ENCODE measurements at places on chromosomes 2 and 18.

GRCh38 chr18:51617167-51617566, 419.7 kb upstream of the MEX3C start:
- DNase-seq: no peak

DNA sequence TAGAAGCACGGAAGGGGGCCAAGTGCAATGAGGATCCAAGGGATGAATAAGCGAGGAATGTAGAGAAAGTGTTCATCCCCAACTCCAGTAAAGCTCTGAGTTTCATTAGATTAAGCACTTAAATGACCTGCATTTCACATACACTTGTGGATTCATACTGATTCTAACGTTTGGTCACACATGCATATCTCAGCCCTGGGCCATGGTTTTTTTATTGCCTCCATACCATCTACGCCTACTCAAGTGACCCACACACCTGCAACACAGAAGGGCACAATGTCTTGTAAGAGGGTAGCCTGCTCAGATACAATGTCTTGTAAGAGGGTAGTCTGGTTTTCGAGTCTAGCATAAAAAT, 566 bp upstream of the MRPS5 start:
- DNase-seq: no peak

- DNase-seq: no peak
Observed at GRCh38 chr2:39153312-39153711, 32.5 kb upstream of the SOS1 start.

DNA sequence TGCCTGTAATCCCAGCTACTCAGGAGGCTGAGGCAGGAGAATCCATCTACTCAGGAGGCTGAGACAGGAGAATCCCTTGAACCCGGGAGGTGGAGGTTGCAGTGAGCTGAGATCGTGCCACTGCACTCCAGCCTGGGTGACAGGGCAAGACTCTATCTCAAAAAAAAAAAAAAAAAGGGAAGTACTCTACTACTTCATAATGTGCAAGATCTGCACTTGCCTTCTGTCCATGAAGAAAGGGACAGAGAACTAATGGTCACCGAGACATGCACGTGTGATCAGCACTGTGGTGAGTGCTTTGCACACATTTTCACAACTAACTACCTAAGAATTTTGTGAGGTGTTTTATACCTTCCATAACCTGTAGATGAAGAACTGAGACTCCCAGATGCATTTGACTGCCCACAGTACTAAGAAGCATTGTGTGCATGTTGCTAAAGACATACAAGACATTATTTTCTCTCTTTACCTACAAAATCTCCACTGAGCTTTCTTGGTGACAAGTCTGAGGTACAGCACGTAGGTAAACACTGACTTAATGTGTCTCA, 784.8 kb upstream of the ID2 start:
- no peak for DNase-seq

DNA sequence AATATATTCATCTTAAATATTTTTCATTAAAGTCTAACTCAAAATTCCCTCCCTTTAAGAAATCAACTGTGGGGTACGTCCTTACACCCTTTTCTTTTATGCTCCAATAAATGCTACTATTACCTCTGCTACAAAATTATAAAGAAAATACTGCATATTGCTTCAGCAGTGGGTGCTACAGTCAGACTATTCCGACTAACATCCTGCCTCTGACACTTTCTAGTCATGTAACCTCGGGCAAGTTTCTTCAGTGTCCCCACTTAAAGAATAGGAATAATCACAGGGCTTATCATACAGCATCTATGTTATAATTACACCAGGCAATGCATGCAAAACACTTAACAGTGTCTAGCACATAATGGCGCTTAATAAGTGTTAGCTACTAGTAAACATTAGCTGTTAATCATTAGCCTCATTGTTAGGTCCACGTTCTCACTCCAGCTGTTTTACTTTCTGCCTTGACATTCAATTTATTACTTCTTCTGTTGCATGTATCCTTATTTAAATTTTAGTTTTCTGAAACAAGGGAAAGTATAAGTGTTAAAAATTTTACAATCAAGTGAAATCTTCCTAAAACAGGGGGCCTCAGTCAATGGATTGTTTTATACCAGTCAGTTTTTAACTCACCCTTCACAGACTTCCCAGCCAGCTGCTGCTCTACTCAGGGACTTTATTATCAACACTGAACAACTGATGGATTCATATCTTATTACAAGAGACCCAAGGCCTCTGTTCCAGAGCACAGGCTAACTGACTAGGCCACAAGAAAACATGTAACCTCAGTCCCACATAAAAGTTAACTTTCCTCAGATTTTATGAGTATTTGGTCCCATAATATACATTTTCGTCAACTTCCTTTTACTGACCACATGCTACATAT, 54.0 kb downstream of the CLASP1 start:
- DNase-seq: no peak

DNA sequence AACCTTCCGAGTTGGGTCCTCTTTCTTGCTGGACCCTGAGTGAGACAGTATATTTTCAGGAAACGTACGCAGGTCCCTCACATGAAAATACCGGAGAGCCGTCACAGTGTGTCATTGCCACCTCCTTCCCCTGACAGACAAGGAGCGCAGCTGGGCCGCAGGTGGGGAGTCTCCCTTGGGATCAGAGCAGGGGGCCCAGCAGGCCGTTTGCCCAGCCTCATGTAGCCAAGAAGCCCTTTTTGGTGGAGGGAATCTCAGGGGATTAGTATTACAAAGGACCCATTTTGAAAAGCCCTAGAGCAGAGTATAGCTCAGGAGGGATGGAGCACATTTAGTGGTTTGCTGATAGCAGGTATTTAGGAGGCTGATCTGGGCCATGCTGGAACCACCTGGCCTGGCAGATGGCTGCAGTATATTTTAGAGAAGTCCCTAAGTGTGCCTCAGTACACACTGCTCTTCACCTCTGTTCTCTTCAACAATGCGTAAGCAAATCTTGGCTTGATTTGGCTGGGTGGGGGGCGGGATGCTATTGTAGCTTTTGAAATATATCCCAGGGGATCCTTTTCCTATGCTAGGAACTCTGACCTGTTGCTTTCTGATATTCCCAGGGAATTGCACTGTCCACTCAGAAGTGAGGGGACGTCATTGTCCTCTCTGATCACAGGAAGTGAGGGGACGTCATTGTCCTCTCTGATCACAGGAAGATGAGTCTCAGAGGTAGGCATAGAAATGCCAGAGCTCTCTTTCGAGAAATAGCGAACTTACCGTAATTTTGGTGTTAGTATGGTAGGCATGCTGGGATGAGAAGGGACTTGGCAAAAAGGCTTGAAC, 171.9 kb downstream of the HRH4 start:
- DNase-seq: no peak

DNA sequence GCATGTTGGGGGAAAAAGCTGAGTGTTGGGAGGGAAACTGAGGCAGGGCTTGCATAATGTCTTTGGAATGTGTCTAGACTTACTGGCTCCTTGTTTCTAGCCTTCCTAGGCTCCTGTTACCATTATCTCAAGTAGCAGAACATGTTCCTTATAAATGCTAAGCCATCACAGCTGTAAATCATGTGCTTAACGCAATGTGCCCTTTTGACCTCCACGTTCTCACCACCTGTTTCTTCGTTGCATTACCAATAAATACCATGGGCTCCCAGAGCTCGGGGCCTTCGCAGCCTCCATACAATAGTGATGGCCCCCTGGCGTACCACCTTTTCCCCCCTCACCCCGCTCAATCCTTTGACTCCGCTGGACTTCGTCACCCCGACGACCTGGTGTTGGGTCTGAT, 54.0 kb upstream of the CWC22 start:
- DNase-seq: no peak

- no peak for DNase-seq
Observed at GRCh38 chr2:69177785-69178636, 165.0 kb downstream of the ANTXR1 start.

DNA sequence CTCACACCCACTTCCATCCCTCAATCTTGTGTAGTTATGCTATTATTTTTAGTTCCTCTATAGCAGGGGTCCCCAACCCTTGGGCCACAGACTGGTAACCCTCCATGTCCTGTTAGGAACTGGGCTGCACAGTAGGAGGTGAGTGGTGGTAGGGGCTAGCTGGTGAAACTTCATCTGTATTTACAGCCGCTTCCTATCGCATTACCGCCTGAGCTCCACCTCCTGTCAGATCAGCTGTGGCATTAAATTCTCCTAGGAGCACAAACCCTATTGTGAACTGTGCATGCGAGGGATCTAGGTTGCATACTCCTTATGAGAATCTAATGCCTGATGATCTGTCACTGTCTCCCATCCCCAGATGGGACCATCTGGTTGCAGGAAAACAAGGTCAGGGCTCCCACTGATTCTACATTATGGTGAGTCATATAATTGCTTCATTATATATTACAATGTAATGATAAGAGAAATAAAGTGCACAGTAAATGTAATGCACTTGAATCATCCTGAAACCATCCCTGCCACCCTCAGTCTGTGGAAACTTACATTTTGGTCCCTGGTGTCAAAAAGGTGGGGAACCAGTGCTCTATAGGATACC, 1.6 kb upstream of the RAB11FIP5 start:
- DNase-seq: no peak

DNA sequence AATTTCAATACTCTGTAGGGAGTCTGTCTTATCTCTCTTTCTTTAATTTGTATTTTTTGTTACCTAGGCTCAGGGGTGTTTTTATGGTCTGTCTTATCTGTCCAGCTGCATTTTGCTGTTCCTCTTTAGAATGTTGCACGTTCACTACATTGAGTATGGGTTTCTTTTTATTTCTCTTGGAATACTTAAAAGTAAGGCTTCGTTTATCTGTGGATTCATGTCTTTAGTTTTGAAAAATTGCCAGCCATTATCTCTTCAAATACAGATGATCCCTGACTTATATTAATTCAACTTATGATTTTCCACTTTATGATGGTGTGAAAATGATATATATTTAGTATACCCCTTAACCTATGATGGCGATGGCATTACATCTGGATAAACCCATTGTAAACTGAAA, 26.9 kb downstream of the CARF start:
- no peak for DNase-seq

- no peak for DNase-seq
Observed at GRCh38 chr18:64986906-64987495, 763.8 kb upstream of the CDH7 start.

- no peak for DNase-seq
Observed at GRCh38 chr18:24992491-24992890, 359.5 kb downstream of the ZNF521 start.

- no peak for DNase-seq
Observed at GRCh38 chr2:54377901-54378493, 78.1 kb upstream of the SPTBN1 start.

DNA sequence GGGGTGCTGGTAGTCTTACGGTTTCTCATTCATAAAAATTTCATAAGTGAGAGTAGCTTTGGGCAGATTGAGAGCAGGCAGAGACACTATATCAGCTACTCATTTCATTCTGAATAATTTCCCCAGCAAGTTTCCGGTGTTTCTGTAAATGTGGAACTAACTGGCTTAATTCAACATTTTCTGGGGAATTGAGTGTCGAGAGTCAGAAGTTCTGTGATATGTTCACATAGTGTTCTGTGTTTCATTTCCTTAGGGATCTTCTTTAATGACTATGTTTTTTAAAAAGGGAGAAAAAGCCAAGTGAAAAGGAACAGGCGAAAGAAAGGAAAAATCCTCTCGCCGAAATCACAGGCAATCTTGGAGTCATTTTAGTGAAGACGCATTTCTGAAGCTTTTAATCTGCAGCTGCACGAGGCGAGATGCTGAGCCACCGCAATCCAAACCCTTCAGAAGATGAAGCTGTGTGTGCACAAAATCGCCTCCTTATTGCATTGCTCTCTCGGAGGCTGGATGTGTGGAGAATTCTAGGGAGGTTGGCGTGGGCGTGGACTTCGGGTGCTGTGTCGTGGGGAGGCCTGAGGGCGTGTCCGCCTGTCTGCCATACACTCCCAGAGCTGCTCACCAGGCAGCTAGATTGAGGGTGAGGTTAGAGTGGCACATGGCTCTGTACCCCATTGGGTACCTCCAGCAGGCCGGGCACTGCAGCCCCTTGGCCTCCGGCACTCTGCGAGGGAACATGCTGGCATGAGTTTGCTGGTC, 38.4 kb upstream of the HDAC4 start:
- DNase-seq: no peak

Data from activated CD4-positive, alpha-beta T cell treated with anti-CD3 and anti-CD28 coated beads, Interleukin-2, Interleukin-4, amounts not matched to agents 100 ng/mL and 50 ng/mL, durations not matched to agents 16 hours and 8 hours (primary cell).